Cortex of kidney (tissue), 1 donor: ENCODE measurements at places on chromosomes 16 and 17.

DNA sequence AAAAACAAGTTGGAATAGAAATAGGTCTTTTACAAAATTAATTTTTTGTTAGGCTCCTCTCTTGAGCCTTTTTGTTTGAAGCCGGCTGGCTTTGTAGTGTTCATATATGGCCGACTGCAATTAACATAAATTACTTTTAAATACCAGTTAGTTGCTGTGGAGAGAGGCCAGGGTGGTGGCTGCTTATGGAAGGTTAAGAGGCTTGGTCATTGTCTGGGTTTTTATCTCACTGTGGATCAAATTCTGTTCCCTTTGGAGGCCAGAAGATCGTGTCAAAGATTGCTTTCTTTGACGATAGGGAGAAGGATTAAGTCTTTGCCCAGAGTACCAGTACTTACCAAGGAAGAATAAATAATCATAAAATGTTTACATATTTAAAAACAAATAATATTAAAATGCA, 39.9 kb downstream of the MSI2 start:
- DNase-seq, result no peak

DNA sequence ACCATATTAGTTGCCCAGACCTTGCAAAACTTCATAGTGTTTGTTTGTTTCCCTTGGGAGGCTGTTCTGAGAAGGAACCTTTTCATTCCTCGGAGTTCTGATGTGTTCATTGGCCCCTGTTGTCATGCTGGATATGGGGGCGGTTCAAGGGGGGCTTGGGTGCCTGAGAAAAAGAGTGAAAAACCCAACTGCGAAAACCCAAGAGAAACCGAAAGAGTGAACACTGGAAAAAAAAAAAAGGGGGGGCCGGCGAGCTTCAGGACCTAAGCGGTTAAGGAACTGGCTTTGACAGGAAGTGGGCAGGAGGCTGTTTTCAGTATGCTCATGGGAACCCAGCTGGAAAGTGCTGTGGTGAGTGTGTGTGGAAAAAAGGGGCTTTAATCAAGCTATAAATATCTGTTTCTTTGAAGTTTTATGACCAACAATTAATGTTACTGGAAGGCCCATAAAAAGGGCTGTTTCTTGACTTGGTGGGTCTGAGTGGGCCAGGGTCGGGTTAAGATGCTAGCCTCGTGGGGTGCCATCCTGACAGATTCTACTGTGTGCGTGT, 510.7 kb downstream of the MAF start:
- DNase-seq, result no peak

GRCh38 chr16:47258874-47259461, 115.2 kb upstream of the NETO2 start:
- no peak for DNase-seq

- DNase-seq, result no peak
Measured at GRCh38 chr17:51954232-51954765, 204.2 kb downstream of the CA10 start.

DNA sequence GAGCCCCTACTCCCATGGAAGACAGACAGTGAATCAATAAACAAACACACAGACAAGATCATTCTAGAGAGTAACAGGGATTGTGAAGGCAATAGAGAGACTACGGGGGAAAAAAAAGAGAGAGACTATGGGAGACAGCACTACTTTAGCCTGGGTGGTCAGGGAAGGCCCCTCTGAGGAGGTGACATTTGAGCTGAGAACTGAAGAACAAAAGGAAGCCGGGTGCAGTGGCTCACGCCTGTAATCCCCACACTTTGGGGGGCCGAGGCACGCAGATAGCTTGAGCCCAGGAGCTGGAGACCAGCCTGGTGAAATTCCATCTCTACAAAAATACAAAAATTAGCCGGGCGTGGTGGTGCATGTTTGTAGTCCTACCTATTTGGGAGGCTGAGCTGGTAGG, 29.2 kb downstream of the SALL1 start:
- no peak for DNase-seq

DNA sequence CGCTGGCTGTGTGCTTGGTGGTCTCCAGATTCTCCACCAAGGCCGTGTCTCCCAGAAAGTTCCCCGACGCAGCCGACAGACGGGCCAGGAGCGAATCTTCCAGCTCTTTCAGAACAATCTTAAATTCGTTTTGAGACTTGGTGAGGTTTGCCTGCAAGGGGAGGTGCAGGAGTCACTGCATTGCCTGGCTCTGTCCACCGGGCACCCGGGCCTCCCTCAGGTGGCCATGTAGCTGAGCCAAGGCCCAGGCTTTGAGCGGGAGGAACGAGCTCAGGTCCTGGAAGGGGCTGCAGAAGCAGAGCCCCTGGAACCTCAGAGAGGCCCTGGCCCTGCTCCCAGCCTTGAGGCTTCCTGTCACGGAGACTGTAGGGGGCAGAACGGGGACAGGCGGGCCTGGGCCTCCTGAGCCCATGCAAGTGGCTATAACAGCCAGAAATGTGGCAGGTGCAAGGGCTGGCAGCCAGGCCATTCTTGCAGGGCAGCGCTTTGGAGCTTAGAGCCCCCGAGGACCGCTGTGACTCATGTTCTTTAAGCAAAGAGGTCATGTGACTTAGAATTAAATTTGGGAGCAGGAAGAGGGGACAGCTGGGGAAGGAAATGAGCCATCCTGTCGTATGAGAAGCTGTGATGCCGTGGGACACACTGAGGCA, 72.4 kb downstream of the PGS1 start:
- DNase-seq, result no peak

DNA sequence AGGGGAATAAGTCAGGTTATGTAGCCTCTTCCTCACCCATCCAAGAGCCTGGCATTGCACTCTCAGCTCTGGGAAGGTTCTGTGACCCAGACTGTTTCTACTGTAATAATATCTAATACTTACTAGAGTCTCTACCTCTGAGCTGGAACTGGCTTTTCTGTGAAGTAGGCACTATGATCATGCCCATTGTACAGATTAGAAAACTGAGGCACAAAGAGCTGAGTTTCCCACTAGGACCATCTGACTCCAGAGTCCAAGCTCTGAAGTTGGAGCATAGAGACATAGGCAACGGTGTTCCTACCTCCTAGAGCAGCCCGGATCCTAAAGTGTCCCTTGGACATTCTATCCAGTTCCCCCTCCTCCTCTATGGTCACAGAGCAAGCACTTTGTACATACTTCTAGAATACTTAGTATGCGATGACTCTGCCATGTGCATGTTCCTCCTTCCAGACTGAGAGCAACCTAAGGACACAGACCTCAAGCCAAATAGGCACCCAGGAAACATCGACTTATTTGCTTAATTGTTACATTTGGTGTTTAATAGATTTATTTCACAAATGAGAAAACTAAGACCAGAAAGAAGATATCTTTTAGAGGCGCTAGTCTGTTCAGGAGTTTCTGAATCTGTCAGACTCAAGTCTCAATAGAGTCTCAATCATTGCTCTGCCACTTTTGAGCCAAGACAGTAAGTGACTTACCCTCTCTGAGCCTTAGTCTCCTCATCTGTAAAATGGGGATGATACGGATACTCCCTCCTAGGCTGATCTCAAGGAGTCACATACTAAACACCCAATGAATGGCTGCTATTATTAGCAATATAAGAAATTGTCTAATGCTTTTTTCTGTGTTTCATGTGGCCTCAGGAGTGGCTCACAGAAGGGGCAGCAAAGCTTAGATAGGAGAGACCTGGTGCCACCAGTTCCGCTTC, 3.6 kb downstream of the CLEC19A start:
- no peak for DNase-seq

DNA sequence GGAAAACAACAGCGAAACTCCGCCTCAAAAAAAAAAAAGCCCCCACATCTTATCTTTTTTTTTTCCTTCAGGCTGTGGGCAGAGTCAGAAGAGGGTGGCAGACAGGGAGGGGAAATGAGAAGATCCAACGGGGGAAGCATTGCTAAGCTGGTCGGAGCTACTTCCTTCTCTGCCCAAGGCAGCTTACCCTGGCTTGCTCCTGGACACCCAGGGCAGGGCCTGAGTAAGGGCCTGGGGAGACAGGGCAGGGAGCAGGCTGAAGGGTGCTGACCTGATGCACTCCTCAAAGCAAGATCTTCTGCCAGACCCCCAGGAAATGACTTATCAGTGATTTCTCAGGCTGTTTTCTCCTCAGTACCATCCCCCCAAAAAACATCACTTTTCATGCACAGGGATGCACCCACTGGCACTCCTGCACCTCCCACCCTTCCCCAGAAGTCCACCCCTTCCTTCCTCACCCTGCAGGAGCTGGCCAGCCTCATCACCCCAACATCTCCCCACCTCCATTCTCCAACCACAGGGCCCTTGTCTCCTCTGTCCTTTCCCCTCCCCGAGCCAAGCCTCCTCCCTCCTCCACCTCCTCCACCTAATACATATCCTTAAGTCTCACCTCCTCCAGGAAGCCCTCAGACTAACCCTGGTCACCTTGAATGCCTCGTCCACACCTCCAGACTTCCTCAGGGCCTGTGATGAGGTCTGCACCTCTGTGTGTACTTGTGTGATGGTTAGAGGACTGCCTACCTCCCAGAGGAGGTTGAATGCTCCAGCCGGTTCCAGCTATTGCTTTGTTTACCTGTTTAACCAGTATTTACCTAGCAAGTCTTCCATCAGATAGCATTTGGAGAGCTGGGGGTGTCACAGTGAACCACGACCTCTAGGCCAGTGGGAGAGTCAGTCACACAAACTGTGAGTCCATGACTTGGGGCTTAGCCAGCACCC, 1.2 kb upstream of the HBA1 start:
- DNase-seq, result no peak
